ENCODE measurements at places on chromosomes 12 and 14.
A peak's percentile ranks its signal among the peaks of the same experiment; 100 is the strongest.

GRCh38 chr12:3364226-3364625 is 126.8 kb upstream of the PRMT8 start:
- no peak for DNase-seq

DNA sequence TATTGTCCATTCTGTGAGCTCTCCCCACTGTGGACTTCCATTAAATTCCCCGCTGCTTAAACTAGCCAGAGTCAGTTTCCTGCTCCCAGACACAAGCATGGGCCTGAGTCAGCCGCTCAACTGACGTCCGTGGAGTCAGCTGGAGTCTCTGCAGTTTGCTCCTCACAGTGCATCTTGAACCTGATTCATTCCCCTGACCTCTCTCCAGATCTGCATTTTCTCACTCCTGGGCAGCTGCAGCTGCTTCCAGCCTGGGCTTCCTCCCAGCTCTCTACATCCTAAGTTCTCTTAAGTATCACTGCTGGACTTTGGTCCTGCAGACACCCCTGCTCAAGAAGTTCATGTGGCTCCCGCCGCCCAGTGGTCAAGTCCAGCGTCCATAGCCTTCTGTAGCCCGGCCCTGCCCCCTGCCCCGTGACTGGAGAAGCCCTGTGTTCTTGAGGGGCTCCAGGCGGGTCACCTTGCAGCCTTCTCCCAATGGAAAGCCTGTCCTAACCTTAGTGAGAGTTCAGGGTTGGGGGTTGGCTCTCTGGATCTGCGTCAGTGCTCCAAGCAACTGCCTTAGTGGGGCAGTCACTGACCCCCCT is 20.0 kb downstream of the NFKBIA start:
- no peak for DNase-seq

DNA sequence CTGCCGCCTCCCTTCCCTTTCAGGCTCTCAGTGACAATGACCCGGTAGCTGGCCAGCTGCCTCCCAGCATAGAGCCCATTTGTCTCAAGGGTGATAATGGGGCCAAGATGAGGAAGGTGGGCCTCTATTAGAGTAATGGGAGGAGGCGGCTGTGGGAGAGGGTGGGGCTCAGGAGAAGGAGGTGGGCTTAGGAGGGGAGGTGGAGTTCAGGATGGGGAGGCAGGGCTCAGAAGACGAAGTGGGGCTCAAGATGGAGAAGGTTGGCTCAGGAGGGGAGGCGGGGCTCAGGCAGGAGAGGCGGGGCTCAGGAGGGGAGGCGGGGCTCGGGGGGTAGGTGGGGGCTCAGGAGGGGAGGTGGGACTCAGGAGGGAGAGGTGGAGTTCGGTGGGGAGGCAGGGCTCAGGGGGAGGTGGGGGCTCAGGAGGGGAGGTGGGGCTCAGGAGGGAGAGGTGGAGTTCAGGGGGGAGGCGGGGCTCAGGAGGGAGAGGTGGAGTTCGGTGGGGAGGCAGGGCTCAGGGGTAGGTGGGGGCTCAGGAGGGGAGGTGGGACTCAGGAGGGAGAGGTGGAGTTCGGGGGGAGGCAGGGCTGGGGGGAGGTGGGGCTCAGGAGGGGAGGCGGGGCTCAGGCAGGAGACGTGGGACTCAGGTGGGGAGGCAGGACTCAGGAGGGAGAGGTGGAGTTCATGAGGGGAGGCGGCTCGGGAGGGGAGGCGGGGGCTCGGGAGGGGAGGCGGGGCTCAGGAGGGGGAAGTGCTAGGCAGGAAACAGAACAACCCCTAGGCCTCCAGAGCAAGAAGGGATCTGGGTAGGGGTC is 36.8 kb downstream of the IQSEC3 start:
- no peak for DNase-seq

DNA sequence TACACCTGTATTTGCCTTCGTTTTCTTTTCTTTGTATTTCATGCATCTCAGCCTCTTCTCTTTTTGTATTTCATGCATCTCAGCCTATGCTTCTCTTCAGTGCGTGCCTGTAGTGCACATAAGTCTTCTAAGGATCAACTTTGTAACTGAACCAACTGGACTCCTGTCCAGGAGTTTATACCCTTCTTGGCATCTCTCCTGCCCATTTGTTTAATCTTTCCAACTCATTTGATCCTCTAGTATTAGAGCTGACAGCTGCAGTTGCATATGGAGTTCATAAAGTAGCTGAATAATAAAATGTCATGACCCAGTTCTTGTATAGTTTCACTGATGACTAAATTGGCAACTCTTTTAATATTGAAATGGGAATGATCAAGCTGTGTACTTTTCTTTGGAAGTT is 89.7 kb downstream of the FGD4 start:
- DNase-seq: no peak

GRCh38 chr14:101481557-101481956 is 79.7 kb upstream of the DIO3 start:
- no peak for DNase-seq

DNA sequence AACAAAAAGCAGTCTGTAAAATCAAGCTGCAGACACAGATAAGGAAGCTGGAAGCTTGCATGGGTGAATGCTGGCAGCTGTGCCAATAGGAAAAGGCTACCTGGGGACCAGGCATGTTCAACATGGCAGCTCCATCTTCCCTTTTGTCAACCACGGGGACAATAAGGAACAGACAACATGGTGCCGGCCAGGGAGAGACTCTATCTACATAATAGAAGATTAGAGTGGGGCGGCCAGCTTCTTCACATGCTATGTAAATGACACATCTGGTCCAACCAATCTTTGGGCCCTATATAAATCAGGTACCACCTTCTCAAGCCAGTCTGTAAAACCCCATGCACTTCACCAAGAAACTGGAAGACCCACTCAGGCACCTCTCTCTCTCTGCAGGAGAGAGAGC is 157.6 kb downstream of the SUDS3 start:
- no peak for DNase-seq

GRCh38 chr12:55582066-55582465 is 9.8 kb downstream of the OR2AP1 start:
- no peak for DNase-seq

DNA sequence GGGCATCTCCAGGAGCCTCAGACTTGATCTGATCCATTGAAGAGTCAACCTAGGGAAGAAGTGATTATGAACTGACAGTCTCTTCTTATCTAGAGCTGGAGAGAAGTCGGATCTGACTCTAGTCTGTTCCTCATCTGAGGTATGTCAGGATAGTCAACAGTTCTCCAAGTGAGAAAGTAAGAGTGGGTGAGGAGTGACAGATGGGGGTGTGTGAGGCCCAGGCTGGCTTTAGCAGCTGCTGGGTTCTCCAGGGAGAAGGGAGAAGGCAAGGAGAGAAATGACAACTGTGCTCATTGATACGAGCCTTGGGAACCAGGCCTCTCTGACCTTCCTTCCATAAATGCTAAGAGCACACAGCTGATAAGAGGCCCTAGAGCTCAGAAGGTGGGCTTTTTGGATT is 53.3 kb downstream of the IRAK3 start:
- DNase-seq: no peak

GRCh38 chr14:76977793-76978720 is 50.5 kb downstream of the IRF2BPL start:
- DNase-seq: peak; percentile 72

DNA sequence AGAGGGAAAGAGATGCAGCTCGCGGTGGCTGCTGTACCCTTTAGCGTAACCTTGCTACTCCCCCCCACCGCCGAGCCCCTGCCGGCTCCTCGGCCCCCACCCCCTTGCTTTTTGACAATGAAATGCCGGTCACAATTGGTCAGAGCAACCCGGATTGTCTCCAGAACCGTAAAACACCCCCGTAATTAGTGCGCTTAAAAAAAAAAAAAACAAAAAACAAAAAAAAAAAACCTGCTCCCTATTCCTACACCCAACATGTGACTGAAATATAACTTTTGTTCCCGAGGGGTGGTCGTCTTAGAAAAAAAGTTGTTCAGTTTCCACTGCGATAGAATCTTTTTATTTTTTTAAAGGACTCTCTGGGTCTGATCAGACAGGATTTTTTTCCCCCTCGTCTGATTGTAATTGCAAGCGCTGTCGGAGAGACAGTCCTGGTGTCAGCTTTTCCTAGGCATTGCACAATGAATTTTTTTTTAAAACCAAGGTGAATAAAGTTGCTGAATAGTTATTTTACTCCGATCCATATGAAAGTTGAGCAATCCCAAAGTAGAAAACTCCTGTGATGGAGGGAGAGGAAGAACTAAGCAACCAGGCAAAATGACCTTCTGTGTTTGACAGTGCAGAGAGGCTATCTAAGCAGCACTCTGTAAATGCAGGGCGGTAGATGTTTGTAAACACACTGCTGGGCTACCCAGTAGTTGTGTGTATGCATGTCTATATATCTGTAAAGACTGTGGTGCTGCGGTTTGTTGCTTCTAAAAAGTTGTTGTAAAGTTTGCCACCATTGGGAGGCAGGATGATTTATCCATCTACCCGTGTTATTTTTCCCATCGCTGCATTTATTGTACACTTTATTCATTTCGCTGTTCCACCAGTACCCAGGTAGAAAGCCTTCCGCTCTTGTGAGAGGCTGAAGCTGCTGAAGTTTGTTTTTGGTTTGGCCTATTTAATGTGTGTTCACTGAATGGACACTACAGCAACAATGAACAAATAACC is 1.1 kb downstream of the ETV6 start:
- DNase-seq: no peak

GRCh38 chr14:56905282-56905681 is 95.0 kb upstream of the OTX2 start:
- DNase-seq: no peak

GRCh38 chr12:21219206-21219605 is 88.2 kb downstream of the SLCO1B1 start:
- no peak for DNase-seq

- DNase-seq: no peak
Observed at GRCh38 chr14:100320157-100320856, 2.8 kb upstream of the SLC25A47 start.

DNA sequence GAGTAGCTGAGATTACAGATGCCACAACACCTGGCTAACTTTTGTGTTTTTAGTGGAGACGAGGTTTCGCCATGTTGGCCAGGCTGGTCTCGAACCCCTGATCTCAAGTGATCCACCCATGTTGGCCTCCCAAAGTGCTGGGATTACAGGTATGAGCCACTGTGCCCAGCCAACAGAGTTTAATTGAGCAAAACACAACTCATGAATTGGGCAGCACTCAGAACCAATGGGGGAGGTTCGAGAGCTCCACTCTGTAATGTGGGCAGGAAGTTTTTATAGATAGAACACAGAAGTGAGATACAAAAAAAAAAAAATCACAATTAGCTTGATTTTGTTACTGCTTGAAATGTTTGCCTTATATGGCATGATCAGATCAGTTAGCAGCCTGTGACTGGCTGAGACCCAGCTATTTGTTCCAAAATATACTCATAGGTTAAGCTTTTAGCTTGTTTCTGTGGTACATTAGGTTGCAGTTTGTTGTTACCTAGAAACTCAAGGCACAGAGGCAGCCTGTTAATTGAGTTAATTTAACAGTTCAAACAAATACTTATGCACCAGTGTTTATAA is 1.4 kb upstream of the P2RX2 start:
- no peak for DNase-seq

DNA sequence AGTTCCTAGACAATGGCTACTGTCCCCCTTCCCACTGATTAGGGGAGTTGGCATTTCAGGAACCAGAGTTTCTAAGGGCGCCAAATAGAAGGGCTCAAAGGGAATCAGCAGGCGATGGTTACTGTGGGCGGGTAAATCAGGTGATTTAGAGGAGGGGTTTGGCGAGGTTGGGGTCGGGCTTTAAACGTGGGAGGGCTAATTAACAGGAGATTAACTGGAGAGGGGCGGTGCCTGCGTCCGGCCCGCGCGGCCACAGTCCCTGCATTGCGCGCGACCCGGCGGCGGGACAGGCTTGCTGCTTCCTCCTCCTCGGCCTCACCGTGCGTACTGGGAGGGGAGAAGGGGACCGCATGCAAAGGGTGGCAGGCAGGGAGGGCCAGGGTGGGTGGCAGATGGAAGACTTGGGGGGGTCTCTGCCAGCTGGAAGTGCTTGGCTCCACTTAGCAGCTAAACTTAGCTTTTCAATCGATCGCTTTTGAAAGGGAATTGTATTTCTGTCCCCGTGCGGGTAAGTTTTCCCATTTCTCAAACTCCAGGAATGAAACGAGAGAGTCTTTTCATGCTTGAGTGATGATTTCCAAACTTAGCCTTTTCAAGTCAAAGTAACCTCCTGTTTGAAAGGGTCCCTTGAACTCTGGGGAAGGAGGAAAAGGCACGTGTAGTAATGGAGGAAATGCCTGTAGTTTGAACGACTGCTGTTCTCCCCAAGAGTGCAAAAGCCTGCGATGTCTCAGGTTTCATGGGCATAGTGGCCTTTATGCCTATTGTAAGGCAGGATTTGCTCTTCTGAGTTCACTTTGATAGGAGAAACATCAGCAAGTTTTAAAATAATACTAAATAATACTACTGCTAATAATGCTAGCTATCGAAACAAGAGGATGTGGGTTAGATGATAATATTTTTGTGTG is at the start of gene MGST1:
TSS of gene MGST1 (plus strand) at position 255 of the 908 bp plus-strand sequence. CDS start 6,608 bp downstream, outside the sequence.
- no peak for DNase-seq

- no peak for DNase-seq
Observed at GRCh38 chr14:93396456-93396855, 34.3 kb upstream of the UNC79 start.

DNA sequence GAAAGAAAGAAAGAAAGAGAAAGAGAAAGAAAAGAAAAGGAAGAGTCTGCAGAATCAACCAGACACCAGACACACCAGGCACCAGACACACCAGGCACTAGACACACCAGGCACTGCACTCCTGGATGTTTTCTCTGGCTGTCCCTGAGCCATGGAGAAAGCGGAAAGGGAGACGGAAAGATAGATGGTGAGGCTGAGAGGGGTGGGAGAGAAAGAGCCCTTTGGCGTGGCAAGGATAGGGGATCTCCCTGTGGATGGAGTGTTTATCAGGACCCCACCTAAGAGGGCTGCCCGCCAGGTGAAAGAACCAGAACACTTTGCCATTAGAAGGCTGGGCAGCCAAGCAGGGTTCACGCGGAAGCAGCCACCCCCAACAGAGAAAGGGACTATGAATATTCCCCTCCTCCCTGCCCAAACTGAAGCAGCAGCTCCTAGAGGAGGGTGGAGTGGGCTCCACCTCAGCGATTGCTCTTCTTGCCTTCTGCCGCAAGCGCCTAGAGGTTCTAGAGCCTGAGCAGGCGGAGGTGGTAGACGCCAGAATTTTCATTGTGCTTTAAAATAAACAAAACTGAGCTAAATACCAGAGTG is 13.4 kb downstream of the ST8SIA1 start:
- DNase-seq: no peak

GRCh38 chr12:5459051-5459782 is 27.3 kb downstream of the NTF3 start:
- no peak for DNase-seq

GRCh38 chr12:106780010-106780631 is 5.6 kb downstream of the RIC8B start:
- no peak for DNase-seq

GRCh38 chr12:132190012-132190755 is 45.9 kb downstream of the NOC4L start:
- DNase-seq: no peak

- no peak for DNase-seq
Observed at GRCh38 chr14:89564286-89564957, 147.4 kb upstream of the FOXN3 start.
